ENCODE measurements at places on chromosomes 1 and 21.

DNA sequence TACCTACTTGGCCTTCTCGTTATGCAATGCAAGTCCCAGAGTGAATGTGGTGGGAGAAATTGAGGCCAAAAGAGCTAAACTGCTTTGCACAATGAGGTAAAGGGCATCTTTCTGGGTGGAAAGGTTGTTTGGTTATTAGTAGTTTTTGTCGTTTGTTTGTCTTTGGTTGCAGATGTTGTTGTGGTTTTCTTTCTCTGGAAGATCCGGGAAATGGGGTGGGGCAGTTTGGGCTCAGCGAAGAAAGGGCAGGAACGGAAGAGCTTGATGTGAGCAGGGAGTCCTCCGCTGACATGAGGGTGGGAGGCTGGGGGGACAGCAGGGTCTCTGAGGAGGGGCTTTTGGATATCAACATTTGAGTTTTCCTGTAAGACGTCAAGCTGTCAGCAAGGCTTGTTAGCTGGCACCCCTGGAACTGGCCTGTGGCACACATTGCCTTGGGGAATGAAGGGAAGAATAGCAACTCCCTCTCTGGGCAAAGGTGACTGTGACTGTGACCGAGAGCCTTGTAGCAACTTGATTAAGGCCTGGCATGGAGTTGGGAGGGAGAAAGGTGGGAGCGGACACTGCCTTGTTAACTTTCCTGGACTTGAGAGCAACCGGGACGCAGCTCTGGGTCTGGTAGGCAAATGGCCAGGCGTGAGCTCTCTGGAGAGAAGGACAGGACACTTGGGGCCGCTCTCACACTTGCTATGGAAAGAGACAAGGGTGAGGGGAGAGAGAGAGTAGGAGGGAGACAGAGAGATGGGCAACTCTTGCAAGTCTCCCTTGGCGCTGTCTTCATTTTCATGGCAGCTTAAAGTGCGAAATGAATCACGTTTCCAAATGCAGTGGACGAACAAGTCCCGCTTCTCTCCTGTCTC, 15.4 kb upstream of the OPRD1 start:
- no peak for DNase-seq

- no peak for DNase-seq
These were observed 26.1 kb upstream of the SDC3 start for GRCh38 chr1:30934613-30935012.

DNA sequence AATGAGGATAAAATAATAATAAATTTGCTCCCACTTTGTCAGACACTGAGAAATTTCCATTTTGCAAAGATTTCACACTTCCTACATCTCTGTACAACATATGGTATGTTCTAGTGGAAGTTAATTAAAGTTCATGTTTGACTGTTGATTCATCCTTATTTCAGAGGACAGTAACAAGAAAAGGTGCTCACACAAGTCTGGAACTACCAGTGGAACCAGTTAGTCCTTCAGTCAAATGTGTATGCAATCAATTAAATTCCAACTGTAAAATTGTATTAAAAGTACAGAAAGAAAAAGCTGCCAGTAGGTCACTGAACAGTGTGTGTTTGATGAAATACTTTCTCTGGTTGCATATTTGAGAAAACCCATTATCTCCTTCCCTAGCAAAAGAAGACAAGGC, 496.0 kb upstream of the PKN2 start:
- no peak for DNase-seq

DNA sequence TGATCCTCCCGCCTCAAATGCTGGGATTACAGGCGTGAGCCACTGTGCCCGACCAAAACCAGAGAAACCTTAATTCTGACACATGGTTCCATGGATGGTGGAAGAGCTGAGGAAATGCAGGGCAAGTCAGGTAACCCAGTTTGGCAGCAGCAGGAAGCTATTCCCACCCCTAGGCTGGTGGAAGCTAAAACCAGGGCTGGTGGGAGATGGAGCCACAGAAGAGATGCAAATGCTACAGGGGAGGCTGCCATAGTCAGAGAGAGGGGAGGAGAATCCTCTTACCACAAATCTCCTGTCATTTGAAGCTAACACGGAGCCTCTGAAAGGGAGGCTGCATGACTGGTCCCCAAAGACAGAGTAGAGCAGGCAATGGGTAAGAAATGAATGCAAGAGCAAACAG, 4.1 kb upstream of the CDC42BPA start:
- no peak for DNase-seq

DNA sequence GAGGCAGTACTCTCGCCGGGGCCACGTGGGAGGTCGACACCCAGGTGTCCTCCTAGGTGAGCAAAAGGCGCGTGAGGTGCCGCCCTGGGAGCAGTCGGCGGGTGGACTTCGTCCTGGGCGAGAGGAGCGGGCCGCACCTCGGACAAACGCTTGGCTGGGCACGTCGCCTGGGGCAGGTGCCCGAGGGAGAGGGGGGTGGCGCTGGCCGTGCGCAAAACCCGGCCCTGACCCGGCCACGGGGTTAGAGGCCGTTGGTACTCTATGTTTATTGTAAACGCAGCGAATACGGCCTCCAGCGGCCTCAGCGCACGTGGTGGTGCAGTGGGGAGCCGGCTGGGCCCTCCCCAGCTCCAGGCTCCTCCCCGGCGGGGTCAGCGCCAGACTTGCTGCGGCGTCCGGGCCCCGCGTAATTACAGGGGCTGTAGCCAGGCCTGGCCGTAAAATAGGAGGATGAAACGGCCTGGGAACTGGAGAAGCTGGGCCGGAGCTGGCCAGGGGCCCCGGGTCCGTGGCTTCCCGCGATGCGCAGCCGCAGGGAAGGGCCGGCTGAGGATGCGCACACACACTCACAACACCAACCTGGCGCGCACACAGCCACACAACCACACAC, 1.6 kb upstream of the EFNA1 start:
- DNase-seq, result peak; percentile 77

GRCh38 chr1:155013632-155014031, 11.0 kb downstream of the ZBTB7B start:
- DNase-seq, result no peak

GRCh38 chr21:43275421-43276211, 106.8 kb downstream of the CRYAA start:
- peak; percentile 56 for DNase-seq

DNA sequence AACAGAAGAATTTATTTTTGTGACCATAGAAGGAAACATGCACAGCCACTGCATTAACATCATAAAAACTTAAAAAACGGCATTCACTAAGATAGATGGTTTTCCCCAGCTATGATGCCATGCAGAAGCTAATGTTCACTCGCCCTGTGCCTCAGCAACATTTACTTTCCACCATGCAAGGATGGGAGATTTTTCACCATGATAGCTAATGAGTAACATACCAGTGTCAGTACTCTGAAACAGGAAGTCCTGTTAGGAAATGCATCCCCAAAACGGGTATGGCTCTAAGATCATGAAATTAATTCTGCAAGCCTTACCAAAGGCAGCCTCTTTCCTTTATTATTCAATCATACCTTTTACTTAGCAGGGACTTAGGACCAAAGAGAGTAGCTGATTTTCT, 17.5 kb upstream of the VAMP3 start:
- DNase-seq, result no peak

- DNase-seq, result no peak
These were observed 126.4 kb downstream of the DHRS3 start for GRCh38 chr1:12491656-12492055.

- DNase-seq, result no peak
These were observed 200.6 kb upstream of the BEND5 start for GRCh38 chr1:48977273-48977672.

GRCh38 chr21:34882719-34883131, 166.4 kb downstream of the RUNX1 start:
- DNase-seq, result no peak

DNA sequence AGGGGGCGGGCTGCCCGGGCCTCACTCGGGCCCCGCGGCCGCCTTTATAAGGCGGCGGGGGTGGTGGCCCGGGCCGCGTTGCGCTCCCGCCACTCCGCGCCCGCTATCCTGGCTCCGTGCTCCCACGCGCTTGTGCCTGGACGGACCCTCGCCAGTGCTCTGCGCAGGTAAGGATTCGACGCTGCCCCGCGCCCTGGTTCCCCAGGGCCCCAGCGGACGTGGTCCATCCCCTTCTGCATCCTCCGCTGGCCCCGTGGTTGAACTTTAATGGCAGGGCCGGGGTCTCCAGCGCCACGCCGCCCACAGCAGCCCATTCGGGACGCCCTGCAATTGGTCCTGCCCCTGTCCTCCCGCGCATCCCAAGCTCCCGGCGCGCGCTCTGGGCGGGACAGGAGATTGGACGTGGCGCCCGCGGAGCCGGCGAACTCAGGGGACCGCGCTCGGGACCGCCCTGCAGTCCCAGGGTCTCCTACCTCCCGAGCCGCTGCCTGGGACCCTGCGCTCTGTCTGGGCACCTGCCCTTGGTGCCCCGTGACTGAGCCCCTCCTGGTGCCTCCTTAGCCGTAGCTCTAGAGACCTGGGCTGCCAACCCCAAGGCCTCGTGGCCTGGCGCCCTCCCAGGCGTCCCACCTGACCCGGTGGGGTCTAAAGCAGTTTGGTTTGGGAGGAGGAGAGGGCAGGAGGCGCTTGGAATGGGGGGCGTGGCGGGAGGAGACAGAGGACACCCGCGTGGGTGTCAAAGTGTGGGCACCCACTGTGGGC, at the start of gene ALPL:
ALPL (plus strand) TSS at position 73 of the 762 bp plus-strand sequence. CDS start 44,659 bp downstream, outside the sequence.
- no peak for DNase-seq

GRCh38 chr1:20143734-20144565, 4.8 kb downstream of the PLA2G2F start:
- peak; percentile 26 for DNase-seq

- DNase-seq, result no peak
These were observed 45.3 kb downstream of the ITSN1 start for GRCh38 chr21:33687634-33688033.

DNA sequence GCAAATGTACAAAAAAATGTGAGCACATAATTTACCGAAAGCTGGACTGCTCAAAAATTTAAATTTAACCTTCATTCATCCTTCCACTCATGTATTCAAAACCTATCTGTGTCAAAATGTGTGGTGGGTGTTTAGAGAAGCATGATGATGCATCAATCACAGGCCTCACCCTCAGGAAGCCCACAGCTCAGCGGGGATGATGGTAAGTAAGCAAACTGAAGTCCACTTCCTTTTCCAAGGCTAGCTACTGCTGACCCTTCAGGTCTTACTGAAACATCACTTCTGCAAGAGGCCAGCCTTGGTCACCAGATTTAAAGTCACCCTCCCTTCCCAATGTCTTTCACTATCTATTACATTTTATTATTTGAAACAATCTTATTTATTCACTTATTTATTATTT, 254.5 kb downstream of the DNM3 start:
- no peak for DNase-seq

- no peak for DNase-seq
These were observed 183.3 kb downstream of the KCNJ6 start for GRCh38 chr21:37732927-37733326.

DNA sequence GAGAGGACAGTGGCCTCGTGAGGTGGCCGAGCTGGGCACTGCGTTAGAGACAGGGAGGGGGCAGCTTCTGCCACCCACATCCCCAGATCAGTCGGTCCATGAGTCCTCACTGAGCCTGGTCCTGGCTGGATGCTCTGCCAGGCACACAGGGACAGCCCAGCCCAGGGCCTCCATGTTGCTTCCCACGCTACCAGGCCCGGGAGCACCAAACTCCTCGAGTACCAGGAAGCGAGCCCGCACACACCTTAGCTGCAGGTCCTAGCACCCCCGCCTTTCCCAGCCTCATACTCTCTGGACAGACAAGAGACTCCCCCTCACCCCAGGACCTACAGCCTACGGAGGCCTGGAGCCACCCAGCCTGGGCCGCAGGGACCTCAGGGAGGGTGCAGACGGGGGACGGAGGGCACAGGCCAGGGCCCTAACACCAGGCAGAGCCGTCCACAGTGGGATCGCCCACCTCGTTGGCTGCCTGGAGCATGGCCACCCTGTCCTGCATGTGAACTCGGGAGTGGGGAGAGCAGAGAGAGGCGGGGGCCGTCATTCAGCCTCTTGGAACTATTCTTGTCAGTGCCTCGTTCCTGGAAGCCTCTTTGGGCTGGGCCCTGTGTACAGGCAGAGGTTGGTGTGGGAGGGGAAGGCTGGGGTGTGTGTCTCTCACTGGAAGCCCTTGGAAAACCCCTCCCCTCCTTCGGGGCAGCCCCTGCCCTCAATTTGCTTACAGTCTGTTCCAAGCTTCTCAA, 90.9 kb upstream of the RUNX3 start:
- no peak for DNase-seq
